Stimulated activated CD4-positive, alpha-beta T cell treated with anti-CD3 and anti-CD28 coated beads, Interleukin-2, amount 100 ng/mL, for 24 hours (primary cell): ENCODE measurements at places on chromosomes 4 and X.

GRCh38 chr4:173519111-173520101, 10.6 kb downstream of the HAND2 start:
- DNase-seq: no peak

DNA sequence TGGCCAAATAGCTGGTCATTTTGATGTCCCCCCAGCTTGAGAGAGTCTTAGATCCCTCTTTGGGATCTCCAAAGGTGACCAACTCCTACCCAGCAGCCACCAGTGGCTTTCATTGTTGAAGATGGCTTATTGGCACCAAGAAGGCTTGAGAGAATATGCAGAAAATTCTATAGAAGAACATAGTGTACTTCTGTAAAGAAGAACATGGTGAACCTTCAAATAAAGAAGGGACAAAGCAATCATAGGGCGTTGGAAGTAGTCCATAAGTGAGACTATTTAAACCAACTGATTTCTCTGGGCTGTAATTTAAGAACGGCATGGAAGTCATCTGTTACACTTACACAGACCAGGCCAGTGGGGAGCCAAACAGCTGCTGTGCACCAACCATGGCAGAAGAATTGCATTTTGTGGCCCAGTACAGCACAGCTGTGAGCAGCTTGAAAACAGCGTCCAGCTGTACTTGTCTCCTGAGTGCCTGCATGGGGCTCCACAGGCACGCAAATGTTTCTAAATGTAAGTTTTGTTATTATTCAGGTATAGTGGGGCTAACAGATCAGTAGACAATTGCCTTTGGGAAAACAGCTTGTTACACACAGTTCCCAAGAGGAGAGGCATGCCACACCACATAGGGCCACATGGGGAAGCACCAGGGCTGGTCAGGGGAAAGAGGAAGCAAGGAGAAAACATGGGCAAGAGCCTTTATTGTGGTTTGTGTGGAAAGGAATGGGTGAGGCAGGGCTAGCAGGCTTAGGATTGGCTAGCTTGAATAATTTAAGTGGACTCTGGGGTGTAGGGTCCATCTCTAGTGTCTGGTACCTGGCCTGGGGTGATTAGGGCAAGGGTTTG, 125.0 kb downstream of the ARHGAP6 start:
- no peak for DNase-seq

DNA sequence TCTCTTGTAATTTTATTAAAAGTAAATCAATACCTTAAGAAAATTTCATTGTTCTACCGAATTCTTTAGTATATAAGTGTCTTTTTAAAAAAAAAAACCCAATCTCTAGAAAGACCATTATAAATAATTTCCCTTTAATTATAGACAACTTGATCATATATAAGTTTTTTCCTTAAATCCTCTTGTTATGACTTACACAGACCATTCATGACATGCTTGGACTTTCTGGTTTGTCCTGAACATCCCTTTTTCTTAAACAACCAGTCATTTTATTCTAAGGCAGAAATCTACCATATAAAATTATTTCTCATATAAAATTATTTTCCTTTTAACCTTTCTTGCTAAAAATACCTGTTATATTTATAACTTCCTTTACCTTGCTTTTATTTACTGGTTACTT, 15.4 kb upstream of the FHDC1 start:
- DNase-seq: no peak

- DNase-seq: no peak
Observed at GRCh38 chrX:84477114-84477513, 25.1 kb downstream of the HDX start.

GRCh38 chr4:30767147-30767845, 47.1 kb downstream of the PCDH7 start:
- DNase-seq: no peak

- no peak for DNase-seq
Observed at GRCh38 chrX:10660171-10660570, 39.8 kb upstream of the MID1 start.

DNA sequence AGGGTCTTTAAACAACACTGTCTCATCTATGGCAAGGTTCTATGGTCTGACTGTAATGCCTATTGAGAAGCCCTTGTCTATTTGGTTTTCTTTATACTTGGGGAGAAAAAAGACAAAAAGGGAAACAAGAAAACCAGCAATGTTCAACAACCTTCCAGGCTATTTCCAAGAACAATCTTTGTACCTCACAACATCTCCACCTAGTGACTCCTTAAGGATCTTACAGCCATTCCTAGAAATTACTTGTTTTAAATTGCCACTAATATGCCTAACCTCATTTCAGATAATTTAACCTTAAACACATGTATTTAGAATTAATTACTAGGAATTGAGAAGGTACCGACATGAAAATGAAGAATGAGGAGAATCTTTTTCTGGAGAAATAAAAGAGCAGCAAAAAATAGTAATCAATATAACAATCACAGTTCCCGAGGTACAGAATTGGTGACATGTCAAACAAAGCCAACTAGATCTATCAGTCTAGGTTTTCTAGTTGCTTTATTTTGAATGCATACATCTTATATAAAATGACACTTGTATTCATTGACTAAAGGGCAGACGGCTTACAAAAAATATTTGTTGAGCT, 1.6 kb upstream of the RBM46 start:
- DNase-seq: no peak

DNA sequence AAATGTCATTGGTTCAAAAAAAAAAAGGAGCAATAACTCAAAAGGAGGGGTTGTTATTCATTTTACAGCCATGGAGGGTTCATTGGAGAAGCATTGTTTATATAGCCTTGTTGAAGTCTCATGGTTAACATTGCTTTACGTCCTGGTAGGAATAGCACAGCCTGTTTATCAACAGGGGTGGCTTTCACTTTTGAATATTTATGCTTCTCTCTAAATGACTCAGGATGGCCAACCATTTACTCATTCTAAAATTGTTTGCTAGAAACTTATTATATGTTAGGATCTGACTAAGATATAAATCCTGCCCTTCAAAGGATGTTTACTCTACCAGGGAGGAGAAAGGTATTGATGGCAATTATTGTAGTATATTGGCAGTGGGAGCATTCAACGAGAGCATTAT, 534.1 kb upstream of the GALNTL6 start:
- DNase-seq: no peak

DNA sequence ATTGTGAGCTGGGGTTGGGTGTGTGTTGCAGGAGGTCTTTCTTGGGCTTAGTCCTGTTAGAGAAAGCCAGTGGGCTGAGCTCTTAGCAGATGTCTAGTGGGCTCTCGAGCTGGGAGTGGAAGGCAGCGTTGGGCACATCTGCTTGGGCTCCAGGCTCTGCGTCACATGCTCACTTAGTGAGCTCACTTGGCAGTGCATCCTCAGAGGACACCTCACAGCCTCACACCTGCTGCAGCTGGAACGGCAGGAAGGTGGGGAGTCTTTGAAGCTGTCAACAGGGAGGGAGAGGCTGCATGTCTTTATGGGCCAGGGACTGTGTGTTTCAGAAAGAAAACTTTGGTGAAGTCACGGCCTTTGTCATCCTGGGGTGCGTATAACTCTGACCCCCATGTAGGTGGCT, 82.2 kb downstream of the PSAPL1 start:
- DNase-seq: no peak

- DNase-seq: peak; percentile 56
Observed at GRCh38 chrX:19625612-19626011, 110.3 kb upstream of the MAP3K15 start.

DNA sequence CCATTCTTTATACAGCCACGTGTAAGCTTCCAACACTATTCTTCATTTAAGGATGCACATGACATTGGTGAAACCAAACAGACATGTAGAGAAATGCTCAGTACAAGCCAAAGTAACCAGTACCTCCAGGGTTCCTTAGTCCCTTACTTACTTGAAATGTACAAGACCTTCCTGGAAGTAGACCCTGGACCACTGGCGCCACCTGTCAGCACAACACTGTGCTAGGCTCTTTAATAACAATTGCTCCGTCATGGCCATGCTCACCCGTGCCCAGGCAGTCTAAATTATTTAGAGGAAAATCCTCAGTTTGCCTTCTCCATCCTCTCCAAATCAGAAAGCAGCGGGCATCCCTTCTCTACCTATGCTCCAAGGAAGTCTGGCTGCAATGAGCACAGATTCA, 52.7 kb downstream of the ADGRA3 start:
- DNase-seq: peak; percentile 28

- DNase-seq: no peak
Observed at GRCh38 chr4:4564522-4564921, 22.7 kb upstream of the STX18 start.

DNA sequence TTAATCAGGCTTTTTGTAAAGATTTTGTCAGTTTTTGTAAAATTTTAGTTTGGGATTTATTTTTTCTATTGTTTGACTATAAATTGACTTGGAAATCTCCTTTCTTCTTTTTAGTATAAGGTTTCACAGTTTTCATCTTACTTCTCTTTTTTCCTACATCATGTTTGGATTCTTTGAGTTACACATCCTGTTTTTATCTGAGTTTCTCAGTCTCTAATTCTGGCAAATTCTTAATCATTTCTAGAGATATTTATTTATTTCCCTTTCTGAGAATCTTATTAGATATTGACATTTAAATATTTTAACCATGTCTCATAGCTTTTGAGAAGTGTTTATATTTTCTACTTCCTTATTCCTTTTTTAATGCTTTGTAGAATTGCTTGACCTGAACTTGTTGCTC, 20.7 kb downstream of the USP53 start:
- DNase-seq: no peak

DNA sequence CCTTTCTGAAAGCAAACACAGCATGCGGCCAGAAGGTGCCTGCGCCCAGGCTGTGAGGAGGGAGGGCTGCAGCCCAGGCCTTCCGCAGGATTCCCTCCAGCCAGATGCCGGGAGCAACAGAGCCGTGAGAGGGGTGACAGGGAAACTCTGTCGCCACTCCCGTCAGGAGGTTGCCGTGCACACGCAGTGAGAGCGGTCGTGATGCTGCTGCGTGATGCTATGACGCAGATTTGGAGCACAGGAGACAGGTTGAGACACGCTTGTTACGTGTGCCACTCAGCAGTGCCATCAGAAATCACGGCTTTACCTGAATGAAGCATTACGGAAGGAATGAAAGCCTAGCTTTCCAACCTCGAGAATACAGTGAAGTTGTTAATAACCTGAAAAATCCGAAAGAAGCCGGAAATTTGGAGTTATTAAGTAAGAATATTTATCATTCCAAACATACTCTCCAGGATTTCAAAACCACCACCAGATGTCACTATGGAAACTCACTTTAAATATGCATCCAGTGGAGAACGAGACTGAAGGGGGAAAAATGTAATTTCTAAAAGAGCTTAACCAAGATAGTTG, 54.4 kb downstream of the FAT1 start:
- DNase-seq: no peak

- peak; percentile 82 for DNase-seq
Observed at GRCh38 chrX:14029425-14030173, at the start of gene GEMIN8. Gene GEMIN8, minus strand, starts transcription at chrX:14029892. Its CDS starts 8,414 bp downstream, at chrX:14021478.

GRCh38 chr4:116849620-116850019, 235.8 kb downstream of the TRAM1L1 start:
- DNase-seq: no peak

GRCh38 chr4:41719417-41719816, 29.1 kb downstream of the PHOX2B start:
- DNase-seq: no peak

GRCh38 chr4:167308876-167309275, 74.6 kb upstream of the SPOCK3 start:
- no peak for DNase-seq

DNA sequence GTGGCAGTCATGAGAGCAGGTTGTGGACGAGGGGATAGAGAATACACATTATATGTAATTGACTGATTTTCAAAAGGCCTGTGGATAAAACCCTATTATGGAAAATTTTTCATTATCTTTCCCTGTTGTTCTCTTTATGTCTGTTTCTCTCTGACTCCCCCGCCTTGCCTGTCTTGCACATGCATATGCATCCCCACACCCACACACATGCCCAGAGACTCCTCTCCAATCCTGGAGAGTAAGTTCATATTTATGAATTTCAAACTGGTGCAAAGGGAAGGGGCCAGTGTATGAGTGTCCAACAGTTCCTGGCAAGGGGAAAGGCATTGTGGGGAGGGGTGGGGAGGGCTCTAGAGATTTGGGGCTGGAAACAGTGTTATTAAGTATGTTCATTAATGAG, 60.8 kb upstream of the ARHGAP36 start:
- no peak for DNase-seq

DNA sequence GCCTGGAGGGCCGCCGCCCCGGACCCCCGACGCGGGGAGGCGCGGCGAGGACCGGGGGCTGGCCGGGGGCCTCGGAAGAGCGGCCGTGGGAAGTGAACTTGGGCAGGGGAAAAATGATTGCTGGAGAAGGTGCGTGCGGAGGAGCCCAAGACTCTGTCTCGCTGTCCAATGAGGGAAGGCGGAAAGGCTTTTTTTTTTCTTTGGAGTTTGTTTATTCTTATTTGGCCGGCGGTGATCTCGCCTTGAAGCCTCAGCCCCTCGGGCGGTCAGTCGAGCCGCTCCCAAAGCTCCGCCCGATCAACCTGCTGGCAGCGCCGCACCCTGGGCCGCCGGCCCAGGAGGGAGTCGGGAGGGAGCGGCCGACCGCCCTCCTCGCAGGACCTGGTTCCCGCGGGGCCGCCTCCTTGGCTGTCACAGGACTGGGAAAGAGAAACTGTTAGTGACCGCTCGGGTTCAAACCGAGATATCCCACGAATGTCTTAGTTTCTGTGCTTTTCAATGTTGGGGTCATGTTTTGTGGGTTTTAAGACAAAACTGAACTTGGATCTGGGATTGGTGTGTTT, 2.5 kb downstream of the CPEB2 start:
- peak; percentile 50 for DNase-seq

DNA sequence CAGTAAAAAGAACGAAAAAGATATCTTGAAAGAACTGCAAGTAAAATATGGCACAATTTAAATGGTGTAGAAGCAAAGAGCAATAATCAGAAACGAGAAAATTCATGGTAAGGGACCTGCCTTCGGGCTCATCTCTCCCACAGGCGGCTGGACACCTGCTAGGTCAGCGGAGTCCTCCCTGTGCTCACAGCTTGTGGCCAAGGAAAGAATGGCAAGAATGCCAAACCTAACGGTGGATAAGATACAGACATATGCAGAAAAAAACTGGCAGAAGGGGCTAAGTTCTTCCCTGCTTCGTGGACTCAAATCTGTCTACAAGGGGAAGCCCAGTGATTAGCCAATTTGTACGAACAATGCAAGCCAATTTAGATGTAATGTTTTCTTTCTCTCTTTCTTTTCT, 152.1 kb upstream of the VCX start:
- no peak for DNase-seq

- DNase-seq: no peak
Observed at GRCh38 chr4:24858550-24858949, 54.3 kb downstream of the CCDC149 start.

DNA sequence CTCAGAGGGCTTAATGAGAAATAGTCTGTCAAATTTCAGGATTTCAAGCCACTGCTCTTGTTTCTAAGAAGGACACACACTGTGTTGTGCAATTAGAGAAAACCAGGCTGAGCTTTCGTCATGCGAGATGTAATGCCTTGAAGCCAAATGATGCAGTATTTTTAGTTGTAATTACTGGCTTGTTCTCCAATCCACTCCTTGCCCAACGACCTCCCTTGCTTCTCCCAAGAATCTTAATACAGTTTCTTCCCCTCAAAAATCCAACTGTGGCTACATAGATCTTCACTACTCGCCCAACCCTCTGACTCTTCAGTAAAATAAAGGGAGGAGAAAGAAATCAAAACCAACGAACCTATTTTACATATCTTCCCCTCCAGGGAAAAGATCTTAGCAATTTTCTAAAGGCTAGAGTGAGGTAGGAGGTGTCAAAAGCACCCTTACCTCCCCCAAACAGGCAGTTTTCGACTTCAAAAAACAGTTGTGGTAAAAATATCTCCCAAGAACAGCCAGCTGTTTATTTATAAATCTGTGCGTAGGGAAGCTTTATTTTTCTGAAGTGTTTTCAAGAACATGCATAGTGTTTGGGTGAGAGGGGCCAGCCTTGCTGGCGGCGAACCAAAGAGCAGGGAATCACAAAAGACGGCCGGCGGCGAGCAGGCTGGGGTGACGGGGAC, 68.7 kb downstream of the MGST2 start:
- DNase-seq: no peak
